ENCODE measurements at places on chromosomes 6 and 20.

- no peak for DNase-seq
Observed at GRCh38 chr6:12200015-12200564, 90.1 kb upstream of the EDN1 start.

DNA sequence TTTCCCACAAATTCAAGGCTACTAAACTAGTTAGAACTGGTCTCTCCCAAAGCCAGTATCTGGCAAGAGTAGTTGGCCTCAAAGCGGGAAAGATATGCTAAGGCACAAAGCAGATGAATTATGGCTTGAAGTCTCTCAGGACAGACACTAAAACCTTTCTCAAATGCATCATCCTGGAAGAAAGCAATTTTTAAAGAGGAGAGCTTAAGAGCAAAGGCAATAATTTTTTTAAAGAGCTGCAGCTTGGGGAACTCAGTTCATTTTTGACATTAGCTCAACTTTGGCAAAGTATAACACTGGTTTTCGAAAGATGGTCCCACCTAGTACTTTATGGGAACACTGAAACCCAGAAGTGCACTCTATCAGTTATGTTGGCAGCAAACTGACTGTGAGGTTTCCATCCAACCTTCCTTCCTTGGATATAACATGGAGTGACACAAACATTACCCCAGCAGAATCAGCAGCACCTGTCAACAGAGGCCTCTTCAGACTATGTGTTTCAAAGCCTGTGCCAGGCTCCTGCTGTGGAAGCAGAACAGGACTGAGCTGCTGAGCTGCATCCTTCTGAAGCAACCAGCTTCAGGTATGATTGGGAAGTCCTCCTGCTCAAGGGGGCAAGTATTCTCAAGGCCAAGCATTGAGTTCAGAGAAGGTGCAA is 852.3 kb upstream of the HS3ST5 start:
- DNase-seq, result no peak

DNA sequence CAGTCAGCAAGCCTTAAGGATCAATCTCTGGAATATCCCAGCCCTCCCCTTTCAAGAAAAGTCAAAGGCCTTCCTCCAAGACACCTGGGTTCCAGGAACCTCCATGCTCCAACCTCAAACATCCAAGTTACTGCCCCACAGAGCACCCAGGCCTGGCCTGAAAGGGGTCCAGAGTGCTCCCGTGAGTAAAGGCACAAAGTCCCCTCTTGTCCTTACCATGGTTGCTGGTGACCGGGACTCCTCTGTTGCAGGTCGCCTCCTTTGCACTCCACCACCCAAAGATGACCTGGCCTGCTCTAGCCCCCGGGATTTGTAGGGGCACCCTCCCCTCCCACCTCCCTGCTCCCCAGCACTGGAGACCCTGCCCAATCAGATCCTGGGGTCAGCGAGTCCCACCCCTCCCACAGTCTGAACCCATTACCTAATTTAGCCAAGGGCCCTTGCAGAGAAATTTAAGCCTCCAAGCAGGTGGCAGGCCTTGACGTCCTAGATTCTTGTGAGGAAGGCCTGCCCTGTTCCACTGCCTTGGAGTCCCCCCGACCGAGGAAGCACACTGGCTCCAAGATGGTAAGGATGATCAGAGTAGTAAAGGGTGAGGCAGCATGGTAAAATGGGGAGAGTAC is at the start of gene TNNC2:
Gene TNNC2 (minus strand): TSS at position 283 of the 623 bp plus-strand sequence. CDS start 64 bp downstream, at position 219.
- no peak for DNase-seq

DNA sequence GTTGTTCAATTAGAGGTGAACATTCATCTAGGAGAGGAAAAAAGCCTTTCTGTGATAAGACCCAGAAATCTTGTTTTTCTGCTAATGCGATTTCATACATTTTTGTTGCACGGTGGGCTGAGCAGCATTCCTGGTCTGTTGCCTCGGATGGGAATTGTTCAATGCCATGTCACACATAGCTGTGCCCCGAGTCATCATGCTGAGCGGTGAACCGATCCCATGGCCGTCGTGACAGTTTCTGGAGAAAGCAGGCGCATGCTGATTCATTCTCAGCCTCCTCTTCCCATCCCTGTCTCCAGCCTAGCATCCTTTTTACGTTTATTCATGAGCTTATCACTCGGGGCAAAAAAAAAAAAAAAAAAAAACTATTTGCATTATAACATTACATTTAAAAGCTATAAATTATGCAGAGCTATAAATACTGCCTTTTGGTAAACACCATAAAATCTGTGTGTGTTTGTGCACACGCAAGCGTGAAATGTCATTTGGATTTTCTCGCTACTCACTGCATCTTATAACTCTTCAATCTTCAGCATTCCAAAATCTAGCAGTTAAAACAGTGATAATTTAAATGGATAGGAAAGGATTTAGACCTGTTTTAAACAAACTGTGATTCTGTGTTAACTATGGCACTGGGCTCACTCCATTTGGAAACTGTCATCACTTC is 58.9 kb upstream of the IFNGR1 start:
- no peak for DNase-seq

DNA sequence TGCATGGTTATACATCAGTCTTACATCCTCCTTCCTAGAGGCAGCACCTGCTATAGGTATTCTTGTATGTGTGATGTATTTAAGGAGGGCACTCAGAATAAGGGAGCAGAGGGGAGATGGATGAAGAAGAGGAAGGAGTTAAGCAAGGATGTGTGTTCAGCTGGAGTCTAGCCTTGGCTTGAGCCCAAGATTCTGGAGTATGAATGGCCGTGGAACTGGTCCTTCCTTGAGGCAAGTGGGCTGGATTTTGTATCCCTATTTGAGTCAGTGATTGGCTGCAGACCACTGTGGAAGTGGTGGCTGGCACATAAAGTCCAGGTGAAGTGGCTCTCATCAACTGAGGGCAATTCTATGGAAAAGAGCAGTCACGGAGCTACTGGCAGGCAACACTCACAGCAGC is 112.0 kb upstream of the RNF24 start:
- no peak for DNase-seq

DNA sequence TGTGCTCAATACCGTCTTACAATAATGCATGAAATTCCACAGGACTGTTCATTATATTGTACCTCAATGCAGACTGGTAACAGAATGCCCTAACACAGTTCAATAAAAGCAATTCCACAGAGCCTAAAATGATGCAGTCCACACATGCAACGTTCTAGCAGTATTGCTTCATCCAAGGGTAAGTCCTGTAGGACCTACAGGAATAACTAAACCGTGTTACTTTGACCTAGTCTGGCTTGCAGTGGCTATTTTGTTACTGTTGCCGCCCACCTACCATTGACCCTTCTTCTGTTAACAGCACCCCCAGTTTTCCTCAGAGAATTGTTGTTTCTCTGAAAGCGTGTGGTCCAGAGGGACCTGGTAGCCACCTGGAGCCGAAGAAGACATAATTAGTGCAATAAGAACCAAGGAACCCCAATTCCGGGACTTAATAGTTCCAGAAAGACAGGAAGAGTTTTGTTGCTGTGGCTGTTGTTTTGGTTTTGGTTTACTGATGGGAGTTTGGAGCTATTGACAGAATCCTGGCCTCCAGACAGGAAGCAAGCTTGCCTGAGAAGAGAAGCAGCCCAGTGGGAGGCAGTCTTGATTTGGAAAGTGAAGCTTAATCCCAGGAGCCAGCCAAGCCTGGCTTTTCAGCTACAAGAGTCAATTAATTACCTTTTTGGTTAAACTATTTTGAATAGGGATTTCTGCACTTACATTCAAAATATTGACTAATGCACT is 91.3 kb downstream of the FRK start:
- no peak for DNase-seq

- DNase-seq, result no peak
Observed at GRCh38 chr20:1623501-1624205, 3.8 kb upstream of the SIRPB1 start.

GRCh38 chr20:8151372-8151771 is 19.3 kb downstream of the PLCB1 start:
- DNase-seq, result no peak

DNA sequence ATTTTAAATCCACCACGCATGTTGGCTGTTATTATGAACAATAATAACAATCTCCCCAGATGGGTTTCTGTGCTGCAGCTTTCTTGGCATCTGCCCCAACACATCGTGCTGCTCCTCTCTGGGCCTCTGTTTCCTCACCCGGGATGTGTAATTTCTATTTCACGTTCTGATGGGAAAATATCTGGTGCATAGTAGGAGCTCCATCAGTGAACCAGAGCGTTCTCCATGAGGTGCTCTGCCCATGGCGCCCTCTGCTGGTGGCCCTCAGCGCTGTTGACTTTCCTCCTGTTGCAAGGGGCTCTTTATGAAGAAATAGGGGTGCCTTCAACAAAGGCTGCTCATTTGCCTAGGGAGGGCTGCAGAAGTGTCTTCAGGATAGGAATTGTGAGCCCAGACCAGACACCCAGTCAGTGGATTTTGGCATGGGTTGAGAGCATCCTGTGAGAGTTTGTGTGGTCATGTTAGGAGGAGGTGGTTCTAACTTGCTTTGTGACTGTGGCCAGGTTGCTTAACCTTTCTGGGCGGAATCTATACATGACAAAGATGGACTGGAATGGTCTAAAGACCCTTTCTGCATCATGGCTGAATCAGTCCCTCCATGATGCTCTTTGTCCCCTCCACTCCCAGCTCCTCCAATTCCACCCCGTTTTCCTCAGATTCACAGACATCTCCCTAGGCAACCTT is 8.1 kb downstream of the SCRT2 start:
- peak; percentile 29 for DNase-seq

- DNase-seq, result no peak
Observed at GRCh38 chr6:84042603-84043002, 9.0 kb downstream of the MRAP2 start.
